ENCODE measurements at places on chromosomes 4 and X.

DNA sequence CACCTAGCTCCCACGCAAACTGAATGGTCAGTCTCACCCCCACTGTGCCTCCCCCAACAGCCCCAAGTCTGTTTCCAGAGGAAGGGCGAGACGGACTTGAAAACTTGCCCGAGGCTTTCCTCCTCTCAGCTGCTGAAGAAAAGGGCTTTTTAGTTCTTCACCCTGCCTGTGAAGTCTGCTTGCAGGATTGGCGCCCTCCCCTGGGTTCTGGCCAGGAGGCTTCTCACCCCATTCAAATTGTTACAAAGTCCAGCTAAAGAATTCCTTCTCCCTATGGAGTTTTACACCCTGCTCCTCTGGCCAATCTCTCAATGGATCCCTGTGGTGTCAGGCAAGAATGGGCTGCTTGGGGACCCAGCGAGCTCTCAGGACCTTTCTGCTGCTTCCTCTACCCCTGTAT, 241.0 kb downstream of the AFF2 start:
- no peak for DNase-seq

DNA sequence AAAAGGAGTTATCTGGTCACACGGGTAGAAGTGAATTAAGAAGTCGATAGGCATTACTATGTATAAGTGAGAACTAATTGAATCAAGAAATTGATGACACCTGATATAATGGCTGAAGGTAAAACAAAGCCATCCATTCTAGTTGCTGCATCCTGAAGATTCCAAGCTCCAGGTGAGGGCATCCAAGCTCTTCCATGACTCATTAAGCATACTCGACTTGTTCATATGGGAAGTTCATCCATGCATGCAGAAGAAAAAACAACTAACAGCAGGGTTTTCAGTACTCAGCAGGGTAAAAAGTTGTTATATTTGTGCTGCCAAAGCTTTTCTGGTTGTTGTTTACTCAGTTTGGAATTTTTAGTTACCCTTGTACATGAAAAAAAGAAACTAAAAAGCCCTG, 508.0 kb upstream of the CXorf51A start:
- no peak for DNase-seq

DNA sequence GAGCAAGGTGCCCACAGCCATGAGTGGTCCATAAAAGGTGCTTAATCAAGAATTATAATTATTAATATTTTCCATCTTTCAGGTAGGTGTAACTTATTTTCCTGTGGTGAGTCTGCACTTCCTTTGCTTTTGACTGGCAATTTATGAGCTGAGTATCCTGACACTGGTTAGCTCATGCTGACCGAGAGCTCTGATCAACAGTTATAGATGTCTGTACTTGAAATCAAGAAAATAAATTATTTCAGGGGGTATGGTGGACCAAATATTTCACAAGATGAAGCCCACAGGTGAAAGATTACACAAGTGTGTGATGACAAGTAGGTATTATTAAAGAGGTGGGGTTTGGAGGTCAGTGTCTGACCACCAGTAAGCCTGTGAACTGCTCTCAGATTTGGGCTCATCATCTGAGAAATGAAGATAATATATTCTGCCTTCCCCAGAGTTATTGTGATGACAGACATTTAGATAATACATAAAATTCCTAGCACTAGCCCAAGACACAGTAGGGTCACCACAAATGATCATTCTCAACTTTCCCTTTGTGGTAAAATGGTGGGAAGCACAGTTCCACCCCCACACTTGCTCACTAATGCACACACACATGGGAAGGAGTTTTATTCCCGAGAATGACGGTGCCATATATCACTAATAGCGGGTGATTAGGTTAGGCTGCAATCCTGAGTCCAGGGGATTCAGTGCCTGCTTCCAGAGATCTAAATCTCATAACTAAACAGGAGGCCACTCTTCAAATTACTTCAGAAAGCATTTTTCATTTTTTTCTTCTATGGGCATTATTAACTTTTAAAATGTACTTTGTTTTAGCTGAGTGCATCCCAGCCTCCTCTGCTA, 34.0 kb upstream of the PACRGL start:
- DNase-seq: no peak

GRCh38 chr4:173731257-173731656, 201.2 kb upstream of the HAND2 start:
- DNase-seq: no peak

DNA sequence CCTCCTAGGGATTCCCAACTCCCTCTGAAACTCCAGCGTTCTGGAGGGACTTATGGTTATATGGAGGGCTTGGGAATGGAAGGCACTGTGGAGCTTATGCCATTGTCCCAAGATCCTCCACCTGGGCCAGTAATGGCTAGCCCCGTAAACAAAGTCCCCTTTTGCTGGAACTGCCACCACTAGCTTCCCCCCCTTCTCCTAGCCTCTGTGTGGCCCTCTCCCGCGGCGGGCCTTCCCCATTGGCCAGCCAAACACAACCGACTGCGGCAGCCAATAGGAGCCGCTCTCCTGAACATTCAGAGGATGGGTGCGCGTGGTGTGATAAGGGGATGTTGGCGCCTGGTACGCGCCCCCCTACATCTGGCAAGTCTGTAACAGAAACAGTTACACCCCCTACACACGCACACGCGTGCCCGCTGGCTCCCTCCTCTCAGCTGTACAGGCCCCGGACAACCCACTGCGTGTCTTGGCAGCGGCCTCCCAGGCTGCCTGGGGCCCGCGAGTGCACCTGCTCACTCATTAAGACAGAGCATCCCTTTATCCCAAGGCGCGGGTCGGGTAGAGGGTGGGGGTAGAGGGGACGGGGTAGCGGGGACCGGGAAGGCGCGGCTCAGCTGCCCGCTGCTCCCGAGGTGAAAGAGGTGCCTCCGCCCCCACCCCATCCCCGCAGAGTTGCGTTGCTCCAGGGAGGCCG, 863 bp upstream of the RAB33A start:
- DNase-seq: peak; percentile 35

DNA sequence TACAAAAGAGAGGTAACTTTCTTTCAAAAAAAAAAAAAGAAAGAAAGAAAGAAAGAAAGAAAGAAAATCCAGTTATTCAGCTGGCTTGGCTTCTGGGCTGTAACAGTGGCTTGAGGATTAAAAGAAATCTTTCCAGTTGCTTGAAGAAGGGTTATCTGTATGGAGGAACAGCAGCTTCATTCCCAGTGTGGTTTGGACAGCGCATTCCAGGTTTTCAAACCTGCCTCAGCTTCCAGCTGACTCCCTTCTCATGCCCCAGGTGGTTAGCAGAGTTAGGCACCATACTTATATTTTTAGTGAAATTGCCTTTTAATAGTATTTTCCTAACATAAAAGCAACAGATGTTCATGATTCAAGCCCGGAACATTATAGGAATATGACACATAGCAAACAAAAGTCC, 48.6 kb downstream of the TMEM164 start:
- no peak for DNase-seq

GRCh38 chrX:37684426-37684825, 1.2 kb upstream of the XK start:
- no peak for DNase-seq

DNA sequence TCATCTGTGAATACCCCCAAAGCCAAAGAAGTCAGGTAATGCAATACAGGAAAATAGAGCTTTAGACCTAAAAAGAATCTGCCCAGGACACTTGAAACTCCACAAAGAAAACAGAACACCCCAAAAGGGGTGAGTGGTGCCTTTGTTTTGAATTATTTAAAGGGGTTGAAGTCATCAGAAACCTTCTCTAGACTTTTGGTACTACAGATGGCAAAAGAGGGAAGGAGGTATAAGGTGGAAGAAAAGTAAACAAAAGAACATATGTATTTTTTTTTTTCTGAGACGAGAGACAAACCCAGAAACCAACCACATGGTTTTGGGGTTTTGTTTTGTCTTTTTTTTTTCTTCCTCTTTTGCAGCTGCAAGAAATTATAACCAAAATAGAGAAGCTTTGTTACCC, 1477.8 kb downstream of the C4orf33 start:
- no peak for DNase-seq

GRCh38 chrX:13638826-13639225, 14.1 kb upstream of the TCEANC start:
- DNase-seq: no peak

DNA sequence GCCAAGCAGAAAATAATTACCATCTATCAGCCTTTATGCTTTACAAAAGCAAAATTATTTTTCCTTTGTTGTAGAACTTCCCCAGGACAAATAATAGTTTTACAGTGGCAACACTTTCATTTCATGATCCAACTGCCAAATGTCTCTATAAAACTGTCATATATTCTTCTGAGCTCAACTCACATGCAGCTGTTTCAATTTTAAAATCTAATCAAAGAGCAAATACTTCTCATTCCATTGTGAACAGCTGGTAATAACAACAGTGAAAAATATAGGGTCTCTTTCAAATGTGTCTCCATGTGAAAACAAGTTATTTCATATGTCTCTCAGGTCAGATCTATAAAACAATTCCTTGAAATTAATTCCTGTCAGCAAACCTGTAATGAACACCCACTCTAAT, 270.6 kb upstream of the SLC7A11 start:
- DNase-seq: no peak

GRCh38 chr4:38387348-38387747, 276.7 kb upstream of the KLF3 start:
- DNase-seq: peak; percentile 57

GRCh38 chrX:40484408-40485091, 96.2 kb upstream of the ATP6AP2 start:
- no peak for DNase-seq

DNA sequence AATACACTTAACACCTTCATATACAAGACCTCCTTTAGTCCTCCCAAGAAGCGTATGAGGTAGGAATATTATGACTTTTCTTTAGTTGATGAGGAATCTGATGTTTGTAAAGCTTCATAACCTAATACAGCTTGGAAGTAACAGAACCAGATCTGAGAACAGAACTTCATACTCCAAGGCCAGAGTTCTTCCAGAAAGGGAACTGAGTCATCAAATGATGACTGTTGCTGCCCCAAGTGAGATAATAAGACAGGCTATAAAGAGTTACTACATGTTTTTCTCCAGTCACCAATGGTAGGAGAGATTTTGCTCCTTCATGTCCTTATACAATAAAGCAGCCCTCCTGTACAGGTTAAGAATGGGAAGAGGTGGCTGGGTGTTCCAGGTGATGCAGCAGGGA, 74.3 kb upstream of the ANXA3 start:
- DNase-seq: no peak

DNA sequence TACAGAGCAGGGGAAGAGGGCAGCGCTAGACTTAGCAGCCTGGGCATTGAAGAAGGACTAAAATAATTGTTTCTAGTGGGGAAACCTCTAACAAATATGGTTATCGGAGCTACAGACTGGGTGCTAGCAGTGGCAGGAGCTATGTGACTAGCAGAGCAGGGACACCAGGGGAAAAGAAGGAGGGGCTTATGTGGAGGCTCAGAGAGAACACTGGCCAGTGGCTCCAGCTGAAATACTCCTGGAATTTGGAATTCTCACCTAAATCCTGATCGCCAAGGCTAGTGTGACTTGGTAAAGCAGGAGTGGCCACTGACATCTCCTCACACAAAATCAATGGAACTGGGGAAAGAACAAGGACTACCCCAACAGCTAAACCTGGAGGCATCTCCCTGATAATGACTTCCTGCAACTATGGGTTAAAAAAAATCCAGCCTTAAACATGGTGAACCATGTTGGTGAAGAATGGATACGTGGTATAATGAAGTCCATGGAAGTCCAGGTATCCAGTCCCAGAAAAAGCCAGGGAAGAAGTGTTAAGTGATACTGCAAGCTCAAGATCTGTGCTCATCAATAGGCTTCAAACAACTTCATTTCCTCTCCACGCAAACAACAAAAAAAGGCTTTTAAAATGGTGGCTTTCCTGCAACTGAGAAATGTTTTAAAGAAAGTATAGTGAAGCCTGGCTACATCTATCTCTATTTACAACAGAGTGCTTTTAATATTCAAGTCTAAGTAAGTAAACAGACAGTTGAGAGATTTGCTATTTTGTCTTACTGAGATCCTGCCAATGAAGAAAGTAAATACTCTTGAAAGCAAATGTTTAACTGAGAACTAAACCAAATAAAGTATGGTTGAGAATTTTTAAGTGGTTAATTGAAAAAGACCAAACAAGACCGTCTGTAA, 1.8 kb downstream of the TAPT1 start:
- DNase-seq: no peak

DNA sequence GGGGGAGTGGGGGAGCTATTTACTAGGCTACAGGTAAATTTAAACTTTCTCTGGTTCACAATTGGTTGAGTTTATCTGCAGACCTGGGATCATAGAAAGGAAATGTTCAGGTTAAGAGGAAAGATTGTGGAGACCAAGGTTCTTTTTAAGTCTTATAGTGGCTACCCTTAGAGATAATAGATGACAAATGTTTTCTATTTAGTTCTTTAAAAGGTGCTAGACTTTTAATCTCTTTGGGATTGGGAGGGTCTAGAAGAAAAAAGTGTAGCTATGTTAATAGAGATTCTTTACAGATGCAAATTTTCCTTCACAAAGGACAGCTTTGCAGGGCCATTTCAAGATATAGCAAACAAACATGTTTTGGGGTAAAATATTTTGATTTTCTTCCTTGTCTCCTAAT, 76.0 kb downstream of the TEX13C start:
- no peak for DNase-seq

- DNase-seq: no peak
These were observed 238.1 kb upstream of the AGA start for GRCh38 chr4:177680308-177680707.

GRCh38 chr4:30952526-30953219, 232.5 kb downstream of the PCDH7 start:
- no peak for DNase-seq

DNA sequence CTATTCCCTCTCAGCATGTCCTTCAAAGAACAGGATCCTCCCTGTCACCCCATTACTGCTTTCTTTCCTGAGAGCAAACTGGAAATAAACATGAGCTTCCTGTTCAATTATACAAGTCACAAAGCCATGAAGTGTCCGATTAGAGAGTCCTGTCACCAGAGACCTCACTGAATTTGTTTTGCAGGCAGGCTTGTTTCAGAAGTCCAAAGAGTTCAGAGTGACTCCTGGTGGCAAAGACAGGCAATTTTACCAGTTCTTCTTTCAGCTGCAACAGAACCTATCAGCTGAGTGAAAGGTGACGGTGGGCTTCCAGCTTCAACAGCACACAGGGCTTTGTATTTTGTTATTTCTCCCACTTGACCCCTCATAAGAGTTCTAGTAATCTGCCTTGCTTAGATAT, 6.4 kb downstream of the ELK1 start:
- DNase-seq: no peak

DNA sequence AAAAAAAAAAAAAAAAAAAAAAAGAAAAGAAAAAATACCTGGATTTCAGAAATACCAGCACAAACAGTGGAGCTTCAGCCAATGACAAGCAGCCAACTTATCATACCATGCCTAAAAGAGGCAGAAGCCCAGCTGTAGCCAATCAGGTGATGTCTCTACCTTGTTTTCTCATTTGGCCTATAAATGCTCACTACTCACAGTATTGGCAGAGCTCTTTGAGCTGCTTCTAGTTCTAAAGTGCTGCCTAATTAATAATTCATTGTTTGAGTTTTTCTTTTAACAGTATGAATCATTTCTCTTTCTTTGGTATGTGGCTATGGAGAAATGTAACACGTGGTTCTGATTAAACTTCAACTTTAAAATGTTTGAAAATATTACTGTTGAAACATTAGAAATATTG, 188.8 kb upstream of the TECRL start:
- DNase-seq: no peak

GRCh38 chrX:131841496-131842437, 181.3 kb upstream of the STK26 start:
- DNase-seq: peak; percentile 32
